Naive B cell (primary cell): ENCODE measurements at places on chromosomes 5 and 9. TPM values are rescaled to one million over a fixed set of nuclear protein-coding genes. Genes with fewer than 3 reads are reported as not detected.

Gene ALDOB
- not detected for polyA plus RNA-seq

Gene DOCK8
- polyA plus RNA-seq = 15.3 TPM

Gene SHISAL2B
- polyA plus RNA-seq = not detected

Gene PCDHGC4
- not detected for polyA plus RNA-seq

Gene NPDC1
- not detected for polyA plus RNA-seq

Gene UNC5A
- not detected for polyA plus RNA-seq

Gene MEGF10
- 0.03 TPM for polyA plus RNA-seq

Gene FOXE1
- polyA plus RNA-seq = not detected

Gene PANK3
- 8.2 TPM for polyA plus RNA-seq

Gene IL4
- polyA plus RNA-seq = not detected

Gene CNTFR
- not detected for polyA plus RNA-seq

Gene OSTF1
- 161 TPM for polyA plus RNA-seq

Gene TNC
- not detected for polyA plus RNA-seq

Gene PCDHGB6
- polyA plus RNA-seq = not detected

Gene CCDC112
- 10.0 TPM for polyA plus RNA-seq

DNA sequence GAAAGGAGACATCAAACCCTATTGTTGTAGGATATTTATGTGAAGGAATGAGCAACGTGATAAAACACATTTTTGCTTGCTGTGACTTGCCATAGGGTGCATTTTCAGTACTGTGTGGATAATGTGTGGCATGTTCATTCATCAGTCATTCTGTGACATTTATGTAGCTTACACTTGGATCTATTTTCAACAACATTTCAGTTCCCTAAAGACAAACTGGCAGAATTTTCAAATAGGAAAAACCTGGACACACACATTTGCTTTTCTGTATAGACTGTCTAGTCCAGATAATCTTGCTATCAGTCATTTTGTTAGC lies 127.7 kb downstream of the TMC1 start:
- DNase-seq = no peak

GRCh38 chr5:124824637-124825158 lies 78.3 kb upstream of the ZNF608 start:
- no peak for DNase-seq

DNA sequence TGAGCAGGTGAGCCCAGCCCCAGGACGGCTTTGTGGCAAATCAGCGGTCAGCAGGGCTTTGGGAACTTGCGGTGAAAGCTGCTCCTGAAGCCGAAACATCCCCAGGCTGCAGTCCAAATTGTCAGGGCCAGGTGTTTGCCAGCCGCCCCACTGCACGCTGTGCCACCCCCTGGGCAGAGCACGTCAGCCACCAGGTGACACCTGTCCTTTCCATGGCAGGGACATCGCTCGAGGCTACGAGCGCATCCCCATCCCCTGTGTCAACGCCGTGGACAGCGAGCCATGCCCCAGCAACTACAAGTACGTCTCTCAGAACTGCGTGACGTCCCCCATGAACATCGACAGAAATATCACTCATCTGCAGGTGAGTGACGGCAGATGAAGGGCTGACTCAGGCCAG lies 64.4 kb upstream of the CACNA1B start:
- DNase-seq = no peak

DNA sequence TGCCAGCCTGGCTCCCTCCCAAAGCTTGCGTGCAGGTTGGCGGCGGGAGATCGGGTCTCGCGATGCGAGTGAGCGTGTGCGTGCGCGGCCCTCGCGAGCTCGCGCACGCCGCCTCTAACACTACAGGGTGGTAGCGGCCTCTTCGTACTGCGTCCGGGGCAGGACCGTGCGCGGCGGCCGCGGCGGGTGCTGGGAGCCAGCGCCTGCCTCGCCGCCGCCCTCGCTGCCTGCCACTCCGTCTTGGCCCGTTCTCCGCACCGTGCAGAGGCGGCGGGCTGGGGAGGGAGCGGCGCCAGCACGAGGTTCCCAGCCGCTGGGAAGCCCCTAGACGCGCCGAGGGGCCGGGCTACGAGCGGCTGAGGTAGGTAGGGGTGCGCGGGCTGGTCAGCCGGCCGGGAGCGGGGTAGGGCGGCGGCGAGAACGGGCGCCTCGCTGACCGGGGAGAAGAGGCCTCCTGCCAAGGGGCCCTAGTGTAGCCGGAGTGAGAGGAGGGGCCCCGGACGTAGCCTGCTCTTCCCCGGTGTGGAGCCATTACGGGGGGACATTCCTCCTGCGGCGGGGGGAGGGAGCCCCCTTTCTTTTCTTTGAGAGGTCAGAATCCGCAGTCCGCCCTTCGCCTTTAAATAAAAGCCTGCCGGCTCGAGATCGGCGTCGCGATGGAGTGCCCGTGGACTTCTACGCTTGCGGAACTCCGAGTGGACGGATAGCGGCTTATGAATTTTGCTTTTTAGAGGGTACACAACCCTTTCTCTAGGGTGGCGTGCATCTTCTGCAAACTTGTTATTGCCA lies at the start of gene C5orf24:
TSS of gene C5orf24 (plus strand) at position 117 of the 789 bp plus-strand sequence. CDS start 8,933 bp downstream, outside the sequence.
- DNase-seq = peak; percentile 89

DNA sequence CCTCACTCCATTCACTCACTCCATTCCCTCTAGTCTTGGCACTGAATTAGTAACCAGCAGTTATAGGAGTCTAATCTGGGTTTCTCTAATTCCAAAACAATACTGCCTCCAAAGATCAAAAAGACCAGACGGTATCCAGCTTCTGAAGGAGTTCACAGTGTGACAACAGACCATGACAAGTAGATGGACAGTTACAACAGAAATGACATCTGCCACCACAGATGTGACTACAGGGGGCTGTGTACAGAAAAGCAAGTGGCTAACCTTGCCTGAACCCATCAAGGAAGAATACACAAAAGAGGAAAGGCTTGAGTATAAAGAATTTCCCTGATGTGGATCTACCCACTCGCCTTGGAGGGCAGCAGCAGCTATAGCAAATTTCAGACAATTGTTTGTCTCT lies 112.4 kb downstream of the ACTL7B start:
- no peak for DNase-seq

DNA sequence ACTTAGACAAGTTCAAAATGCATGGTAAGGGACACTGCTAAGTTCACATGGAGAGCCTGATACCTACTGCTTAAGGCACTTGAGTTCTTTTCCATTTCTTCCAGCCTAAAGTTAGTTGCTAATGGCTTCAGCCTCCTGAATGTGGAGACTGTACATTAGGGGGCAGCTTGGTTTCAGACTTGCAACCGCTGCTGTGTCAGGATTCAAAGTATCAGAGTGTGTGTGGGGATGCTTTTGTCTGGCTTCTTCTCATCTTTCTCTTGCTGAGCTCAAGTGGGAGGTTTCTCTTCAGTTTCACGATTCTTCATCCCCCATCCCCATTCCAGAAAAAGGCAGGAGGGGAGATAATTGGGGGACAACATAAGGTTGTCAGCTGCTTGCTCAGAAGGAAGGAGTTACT lies 49.4 kb downstream of the ATP10B start:
- no peak for DNase-seq

GRCh38 chr5:7717691-7718090 lies 133.2 kb downstream of the CFAP90 start:
- no peak for DNase-seq

DNA sequence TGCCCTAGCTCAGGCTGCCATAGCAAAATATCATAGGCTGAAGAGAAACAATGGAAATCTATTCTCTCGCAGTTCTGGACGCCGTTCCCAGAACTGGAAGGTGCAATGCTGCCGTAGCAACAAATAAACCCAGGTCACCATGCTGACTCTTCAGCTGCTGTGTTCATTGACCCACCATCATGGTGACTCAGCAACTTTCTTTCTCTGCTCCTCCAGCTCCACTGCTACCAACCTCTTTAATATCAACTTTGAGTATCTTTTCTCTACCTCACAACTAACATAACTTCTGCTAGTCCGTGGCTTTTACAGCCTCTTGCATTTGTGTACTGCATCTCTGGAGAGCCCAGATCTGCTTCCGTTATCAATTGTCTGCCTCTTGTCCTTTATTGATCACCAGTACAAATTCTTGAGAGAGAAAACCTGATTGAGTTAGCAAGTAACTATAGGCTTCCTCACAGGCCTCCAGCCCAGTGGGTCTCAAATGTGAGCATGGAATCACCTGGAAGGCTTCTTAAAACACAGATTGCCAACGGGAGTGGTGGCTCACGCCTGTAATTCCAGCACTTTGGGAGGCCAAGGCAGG lies 47.3 kb upstream of the SLC30A5 start:
- DNase-seq = no peak

- no peak for DNase-seq
Observed at GRCh38 chr9:13360188-13360587, 80.7 kb upstream of the MPDZ start.

DNA sequence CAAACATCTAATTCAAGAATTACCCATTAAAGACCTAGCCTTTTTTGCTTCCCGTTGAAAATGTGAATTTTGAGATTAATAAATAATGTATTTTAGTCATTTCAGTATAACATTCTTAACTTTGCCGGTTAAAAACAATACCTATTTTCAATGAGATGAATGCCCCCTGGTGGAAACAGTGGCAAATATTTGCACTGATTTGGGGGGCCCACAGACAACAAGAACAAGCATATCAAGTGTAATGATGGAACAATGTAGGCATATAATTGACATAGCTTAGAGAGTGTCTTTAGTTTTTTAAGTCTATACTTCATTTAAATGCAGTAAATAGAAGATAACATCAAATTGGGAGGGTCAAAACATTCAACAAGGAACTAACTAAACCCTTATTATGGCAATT lies 111.9 kb downstream of the NTRK2 start:
- no peak for DNase-seq

DNA sequence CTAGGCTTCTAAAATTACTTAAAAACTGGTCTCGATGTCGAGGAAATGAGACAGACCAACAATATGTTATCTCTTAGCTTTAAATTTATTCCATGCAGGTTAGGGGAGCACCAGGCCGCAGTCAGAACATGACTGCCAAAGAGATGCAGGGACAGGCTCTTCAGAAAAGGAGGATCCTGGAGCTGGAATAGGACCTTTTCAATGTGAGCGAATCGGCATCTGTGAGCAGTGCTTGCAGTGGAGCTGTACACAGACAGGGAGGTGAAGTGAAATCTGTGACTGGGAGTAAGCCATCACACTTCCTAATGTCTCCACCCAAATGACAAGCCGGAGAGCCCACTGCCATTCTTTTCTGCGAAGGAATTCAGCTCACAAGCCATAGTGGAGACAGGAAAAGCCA lies 78.2 kb downstream of the EFNA5 start:
- DNase-seq = no peak

DNA sequence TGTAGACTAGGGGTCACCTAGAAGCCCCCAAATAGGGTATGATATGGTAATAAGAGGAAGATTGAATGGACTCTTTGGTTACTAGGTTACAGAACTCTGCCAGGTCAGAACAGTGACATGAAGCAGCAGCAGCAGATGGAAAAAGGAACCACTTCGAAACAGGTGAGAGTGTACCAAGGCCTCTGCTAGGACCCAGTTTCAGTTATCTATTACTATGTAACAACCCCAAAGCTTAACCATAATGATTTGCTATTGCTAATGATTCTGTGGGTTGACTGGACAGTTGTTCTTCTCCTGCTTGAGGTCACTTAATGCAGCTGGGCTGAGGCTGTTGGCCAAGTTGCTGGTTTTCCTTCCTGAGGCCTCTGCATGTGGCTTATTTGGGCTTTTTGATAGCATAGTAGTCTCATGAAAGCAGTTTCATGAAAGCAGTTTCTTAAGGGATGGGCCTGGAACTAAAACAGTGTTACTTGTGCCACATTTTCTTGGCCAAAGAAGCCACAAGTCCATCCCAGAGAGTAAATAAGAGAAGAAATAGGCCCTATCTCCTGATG lies 17.6 kb downstream of the C9orf43 start:
- no peak for DNase-seq

GRCh38 chr5:123035918-123036390 lies 571 bp downstream of the PPIC start:
- peak; percentile 9 for DNase-seq

DNA sequence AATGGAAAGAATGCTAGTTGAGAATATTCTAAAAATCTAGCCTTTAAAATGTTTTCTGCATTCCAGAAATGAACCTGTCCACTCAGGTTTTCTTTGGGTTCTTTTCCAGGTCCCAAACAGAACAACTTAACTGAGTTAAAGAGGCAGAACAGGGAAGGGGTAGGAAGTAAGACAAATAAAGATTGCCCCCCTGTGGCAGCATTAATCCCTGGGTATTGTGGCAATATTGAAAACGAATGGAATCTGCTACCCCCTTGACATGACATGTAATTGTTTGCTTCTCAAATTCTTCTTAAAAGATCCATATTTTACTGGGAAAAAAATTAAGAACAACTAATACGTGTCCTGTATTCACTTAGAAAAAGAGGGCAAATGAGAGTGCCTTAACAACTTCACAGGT lies 9.3 kb upstream of the RBM22 start:
- DNase-seq = no peak

DNA sequence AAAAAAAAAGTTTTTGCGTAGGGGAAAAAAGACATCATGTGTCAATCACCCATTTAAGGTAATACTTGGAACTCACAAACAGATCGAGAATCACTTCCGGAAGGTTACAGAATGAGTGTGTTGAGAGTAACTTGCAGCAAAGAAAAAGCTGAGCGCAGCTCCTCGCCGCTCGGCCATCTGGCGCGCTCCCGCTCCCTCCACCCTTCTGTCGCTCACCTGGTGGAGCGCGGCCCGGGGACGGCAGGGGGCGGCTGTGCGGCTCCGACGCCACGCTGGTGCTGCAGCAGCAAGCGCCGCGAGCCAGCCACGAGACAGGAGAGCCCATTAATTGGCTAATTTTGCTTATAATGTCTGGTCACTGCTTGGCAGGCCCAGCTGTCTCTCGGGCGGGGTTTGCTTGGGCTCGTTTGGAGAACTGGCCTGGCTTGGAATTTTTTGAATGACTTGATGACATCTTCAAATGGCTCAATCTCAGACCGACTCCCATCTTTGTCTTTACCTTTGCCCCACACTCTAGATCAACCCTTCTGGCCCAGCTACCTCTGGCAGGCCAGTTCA lies 601.8 kb downstream of the CCDC171 start:
- DNase-seq = no peak

DNA sequence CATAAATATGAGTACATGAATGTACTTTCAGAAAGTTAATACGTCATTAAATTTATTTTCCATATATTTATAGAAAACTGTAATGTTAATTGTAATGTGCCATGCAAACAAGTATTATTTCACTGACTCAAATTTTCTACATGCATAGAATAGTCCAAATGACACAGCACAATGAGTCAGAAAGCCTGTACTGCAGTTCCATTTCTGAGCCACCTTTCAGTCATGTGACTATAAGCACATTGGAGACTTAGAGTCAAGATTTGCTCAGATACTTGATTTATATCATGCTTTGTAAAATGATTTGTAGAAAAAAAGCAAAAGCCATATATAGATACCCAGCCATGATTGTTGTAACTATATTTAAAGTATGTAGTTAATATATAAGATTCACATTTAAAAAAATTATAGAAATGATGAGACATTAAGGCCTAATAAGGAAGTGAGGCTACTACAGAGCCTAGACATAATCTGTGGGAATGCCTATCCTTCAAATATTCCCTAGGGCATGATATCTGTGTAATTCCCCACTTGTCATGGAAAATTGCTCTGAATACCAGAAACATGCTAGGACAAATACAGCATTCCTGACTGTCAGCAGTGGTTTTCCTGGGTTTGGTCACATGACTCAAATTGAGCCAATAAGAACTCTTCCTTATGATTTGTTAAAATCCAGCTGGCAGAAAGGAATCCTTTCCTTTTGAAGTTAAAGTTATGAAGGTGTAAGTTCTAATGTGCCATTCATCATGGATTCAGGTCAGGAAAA lies 50.0 kb downstream of the PTPRD start:
- DNase-seq = no peak

- DNase-seq = no peak
Observed at GRCh38 chr9:136732444-136733178, 10.1 kb downstream of the LCN10 start.
